ENCODE measurements at places on chromosomes 4 and X.

- peak; percentile 6 for DNase-seq
These were observed 7.3 kb downstream of the EMCN start for GRCh38 chr4:100510551-100510950.

DNA sequence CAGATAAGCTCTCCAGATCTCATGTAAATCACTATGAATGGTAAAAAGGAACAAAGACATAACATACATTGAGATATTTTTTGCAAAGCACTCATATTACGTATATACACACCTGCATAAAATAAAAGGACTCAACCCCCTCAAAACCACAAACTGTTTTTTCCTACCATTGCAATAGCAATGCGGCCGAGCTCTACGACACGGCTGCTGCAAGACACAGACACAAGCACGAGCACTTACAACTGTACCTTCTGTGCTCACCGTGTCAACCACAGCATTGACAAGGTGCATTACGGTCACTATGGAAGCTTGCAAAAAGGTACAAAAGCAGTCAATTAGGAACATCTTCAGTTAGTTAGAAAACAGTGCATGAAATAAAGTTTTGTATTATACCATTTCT lies 37.1 kb upstream of the MTNR1A start:
- DNase-seq, result no peak

DNA sequence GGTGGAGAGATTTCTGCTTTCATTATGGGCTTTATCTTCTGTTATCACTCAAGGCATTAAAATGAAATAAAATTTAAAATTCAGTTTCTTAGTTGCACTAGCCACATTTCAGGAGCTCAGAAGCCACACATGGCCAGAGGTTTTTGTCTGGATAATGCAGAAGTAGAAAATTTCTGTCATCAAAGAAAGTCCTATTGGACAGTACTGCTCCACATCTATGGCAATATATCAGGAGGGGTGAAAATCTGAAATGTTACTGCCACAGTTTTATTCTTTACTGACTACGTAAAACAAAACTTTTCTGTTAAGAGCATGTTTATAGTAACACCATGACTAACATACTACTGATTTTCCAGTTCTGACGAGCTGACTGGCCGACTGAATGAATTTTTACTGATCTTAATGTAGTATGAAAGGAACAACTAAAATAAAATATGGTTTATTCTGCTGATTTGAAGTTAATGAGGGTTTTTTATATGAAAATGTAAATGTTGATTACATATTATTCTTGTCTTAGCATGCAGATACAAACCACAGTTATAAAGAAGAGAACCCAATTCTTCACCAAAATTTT lies 264.0 kb upstream of the HAND2 start:
- no peak for DNase-seq

GRCh38 chr4:182246401-182247205 lies 3.4 kb downstream of the TENM3 start:
- DNase-seq, result no peak

DNA sequence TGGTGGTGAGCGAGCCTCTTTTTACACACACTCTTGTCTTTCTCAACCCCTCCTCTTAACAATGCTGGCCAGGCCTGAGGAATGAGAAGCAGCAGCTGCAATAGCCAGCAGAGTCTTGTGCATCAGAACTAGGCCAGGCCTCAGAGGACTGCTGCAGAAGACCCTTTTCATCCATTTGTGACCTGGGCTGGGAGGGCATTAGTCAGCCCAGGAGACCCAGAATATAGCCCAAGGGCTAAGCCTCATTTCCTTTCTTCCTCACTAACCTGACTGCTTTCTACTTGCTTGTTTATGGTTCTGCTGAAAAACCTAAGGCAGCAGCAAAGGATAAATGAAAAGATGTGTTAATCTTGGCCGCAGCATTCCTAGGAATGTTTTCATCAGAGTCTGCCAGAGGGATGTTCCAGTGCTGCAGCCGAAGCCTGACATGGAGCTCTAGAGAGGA lies 254.7 kb upstream of the AR start:
- DNase-seq, result no peak

GRCh38 chrX:17674601-17675000 lies 62.7 kb upstream of the SCML1 start:
- DNase-seq, result no peak

DNA sequence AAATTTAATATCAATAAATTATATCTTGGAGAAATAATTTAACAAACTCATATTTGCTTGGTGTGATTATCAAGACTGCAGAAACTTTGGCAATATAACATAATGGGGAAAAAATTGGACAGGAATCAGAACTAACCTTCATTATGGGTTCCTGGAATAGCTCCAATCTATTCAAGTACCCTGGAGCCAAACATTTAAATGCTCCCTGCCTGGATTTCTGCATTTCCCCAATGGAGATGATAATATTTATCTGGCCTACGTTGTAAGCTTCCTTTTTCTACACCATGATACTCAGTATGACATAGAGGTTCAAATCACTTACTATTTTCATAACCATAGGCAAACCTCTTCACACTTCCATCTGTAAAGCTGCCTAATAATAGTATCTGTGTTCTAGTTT lies 326.8 kb downstream of the TRIML1 start:
- DNase-seq, result no peak

GRCh38 chr4:177638871-177639270 lies 196.6 kb upstream of the AGA start:
- DNase-seq, result no peak

GRCh38 chr4:138975225-138975624 lies 40.4 kb upstream of the NOCT start:
- DNase-seq, result no peak

- no peak for DNase-seq
These were observed 3.5 kb upstream of the XG start for GRCh38 chrX:2748171-2748814.

DNA sequence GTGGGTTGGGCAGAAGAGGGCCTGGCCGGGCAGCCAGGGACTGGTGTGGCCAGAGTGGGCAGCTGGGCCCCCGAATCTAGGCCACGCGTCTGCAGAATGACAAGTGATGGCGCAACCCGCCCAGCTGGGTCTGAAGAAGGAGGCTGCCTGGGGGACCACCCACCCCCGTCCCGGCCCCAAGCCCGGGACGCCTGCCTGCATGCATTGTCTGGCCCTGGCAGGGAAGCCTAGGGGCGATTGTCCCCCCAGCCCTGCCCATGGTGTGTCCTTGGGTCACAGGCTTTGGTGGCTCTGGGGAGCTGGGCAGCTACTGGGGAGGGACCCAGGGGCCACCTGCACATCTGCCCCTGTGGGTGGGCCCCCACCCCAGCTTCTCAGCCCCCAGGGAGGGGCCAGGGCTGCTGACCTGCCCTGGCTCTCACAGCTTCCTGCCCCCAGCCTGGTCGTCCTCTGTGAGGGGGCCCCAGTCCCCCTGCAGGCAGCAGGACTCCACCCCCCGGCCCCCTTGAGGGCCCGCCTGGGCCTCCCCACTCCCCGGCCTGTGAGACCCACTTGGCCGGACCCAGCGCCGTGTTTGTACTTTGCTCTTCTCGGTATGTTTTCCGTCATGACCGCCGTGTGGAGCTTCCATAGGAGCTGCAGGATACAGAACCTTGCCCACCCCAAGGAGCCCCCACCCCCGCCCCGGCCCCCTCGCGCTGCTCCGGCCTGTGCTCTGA lies 4.9 kb downstream of the FGFR3 start:
- DNase-seq, result no peak

DNA sequence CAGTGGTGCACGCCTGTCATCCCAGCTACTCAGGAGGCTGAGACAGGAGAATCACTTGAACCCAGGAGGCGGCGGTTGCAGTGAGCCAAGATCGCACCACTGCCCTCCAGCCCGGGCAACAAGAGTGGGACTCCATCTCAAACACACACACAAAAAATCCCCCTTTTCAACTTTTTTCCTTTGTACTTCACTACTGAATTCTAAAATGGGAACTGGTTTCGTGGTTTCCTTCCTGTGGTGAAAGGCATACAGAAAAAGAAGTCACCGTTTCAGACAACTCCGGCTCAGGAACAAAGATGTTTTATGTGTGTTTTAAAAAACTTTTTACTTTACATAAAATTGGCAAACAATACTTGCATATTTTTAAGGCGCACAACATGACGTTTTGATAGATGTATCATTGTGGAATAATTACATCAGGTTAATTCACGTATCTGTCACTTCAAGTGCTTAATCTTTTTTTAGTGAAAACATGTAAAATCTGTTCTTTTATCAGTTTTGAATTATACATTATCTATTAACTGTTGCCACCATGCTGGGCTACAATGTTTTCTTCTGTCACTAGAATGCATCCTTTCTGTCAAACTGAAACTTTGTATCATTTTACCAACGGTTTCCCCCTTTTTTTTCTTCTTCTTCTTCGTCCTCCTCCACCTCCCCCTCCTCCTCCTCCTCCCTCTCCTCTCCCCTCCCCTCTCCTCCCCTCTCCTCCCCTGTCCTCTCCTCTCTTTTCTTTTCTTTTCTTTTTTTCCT lies 186.0 kb downstream of the CRLF2 start:
- DNase-seq, result no peak

DNA sequence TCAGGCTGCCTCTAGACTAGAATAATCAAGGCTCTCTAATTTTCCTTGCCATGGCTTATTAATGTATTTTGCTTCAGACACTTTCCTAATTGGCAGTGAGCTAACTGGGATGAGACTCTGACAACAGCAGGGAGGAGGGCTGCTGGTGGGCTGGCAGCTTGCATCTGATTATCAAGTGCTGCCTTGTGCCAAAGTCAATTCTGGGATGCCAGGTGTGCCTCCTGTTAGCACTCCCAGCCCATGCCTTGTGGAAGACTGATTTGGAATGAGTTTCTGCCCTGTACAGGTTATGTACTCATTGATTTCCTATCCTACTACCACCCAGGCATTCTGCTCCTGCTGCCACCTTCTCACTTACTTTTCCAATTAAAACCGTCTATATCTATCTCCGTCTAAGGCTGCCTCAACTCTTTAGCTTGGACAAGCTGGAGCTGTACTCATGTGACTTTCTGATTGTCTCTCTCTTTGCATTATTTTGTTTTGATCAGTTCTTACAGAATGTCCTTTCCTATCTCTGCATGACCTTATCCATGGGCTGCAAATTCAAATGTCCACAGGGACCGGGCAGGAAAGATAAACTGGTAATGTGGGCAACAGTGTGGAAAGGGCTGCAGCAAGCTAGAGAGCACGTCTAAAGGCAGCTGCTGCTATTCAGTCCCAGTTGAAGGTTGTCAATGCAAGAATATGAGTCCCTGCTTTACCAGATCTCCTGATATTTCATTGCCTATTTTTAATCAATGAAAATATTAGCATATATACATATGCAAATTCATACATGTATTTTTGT lies 112.6 kb downstream of the GABRA2 start:
- no peak for DNase-seq

DNA sequence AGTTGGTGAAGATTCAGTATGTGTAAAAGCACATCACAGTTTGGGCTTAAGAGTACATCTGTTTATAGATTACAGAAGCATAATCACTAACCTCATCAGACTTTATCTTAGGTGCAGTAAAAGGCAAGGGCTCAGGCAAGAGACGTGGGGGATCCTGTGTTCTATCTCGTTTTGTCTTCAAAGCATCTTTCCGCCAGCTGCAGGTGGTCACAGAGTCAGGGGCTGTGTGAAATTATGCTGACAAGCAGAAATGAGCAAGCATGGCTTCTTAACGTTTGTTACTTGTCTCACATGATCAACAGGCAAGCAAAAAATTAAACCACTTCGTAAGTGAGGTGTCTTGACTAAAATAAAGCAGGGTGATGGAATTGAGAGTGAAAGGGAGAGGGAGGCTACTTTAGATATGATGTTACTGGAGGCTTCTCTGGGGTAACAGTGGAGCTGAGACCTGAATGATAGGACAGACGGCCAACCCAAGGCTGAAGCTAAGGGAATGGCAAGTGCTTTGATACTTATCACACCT lies 1.4 kb upstream of the TEC start:
- DNase-seq, result no peak

- peak; percentile 49 for DNase-seq
These were observed 798.7 kb downstream of the PCDH7 start for GRCh38 chr4:31518796-31519250.

DNA sequence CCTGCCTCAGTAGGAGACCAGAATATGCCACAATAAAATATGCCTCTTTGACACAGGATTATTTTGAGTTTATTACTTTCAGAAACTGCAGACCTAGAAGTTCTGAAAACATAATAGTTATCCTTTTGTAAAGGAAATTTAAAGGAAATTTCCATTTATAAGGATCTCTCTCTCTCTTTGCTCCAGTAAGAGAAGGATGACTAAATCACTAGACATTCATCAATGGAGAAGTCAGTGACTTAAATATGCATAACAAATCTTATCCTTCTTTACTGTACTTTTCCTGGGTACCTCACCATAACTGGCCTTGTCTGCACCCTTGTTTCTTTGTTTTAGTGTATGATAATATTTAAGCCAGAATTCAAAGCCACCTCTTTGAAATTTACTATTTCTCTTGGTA lies 28.3 kb upstream of the OPHN1 start:
- DNase-seq, result no peak

- DNase-seq, result no peak
These were observed 50.7 kb upstream of the KIT start for GRCh38 chr4:54607067-54607466.

DNA sequence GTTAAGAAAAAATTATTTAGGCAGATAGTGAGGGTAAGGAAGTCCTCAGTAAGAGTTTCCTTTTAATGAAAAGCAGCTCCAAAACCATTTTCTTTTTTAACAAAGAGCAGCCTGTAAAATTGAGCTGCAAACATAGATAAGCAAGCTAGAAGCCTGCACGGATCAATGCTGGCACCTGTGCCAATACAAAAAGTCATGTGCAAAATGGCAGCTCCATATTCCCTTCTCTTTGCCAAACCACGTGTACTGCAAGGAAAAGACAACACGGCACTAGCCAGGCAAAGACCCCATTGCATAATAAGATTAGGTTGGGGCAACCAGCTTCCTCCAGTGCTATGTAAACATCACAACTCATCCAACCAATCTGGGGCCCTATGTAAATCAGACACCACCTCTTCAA lies 268.4 kb upstream of the INTU start:
- no peak for DNase-seq

DNA sequence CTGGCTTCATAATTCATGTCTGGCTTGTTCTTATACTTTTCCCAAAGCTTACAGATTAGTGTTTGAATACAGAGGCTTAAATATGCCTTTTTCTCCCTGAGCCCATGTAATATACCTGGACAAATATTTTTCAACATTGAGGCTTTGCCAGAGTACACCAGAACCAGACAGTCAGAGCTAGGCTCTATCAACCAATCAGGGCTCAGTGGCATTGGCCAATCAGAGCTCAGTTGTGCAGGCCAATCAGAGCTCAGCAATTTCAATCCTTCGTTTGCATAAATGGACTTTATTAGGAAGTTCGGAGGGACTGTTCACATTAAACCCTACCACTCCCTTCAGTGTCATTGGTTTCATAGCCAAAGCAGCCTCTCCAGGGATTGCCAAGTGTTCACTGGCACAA lies 51.2 kb upstream of the TMSB15B start:
- DNase-seq, result no peak

- no peak for DNase-seq
These were observed 352.2 kb downstream of the SPRY1 start for GRCh38 chr4:123748806-123749205.

DNA sequence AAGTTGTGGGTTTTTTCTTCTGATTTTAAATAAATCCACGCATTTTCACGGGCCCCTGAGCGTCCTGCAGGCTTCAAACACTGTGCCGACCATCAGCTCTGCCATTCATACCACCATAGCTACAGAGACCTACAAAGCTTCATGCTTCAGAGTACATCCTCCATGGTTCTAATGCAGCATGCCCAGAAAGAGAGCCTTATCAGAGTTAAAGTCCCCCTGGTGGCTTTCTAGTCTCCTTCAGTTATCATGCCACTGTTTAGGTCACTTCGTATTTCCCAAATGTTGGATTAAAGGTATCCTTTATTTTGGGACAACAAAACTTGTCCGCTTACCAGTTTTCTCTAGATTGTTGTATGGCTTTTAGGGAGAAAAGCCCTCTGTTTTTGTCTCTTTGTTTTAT lies 66.7 kb upstream of the VCX2 start:
- DNase-seq, result no peak

- DNase-seq, result peak; percentile 60
These were observed 429.1 kb upstream of the INTU start for GRCh38 chr4:127203562-127204200.
